Caki2 (cell line): ENCODE measurements at places on chromosomes 4 and X. TPM values are rescaled to one million over a fixed set of nuclear protein-coding genes. Genes with fewer than 3 reads are reported as not detected.

Gene SPATA4
- not detected in 2 replicates for total RNA-seq

Gene MAGED4B
- total RNA-seq = 5.6 and 12.9 TPM in 2 replicates

Gene BEND2
- not detected in 2 replicates for total RNA-seq

Gene SNX12
- 65.7 and 98.8 TPM in 2 replicates for total RNA-seq

Gene HPGDS
- total RNA-seq = not detected in 2 replicates

Gene UGT2A1
- not detected in 2 replicates for total RNA-seq

Gene NEIL3
- total RNA-seq = 16.3 and 20.7 TPM in 2 replicates

Gene SLC34A2
- total RNA-seq = not detected in 2 replicates

Gene RNF212
- total RNA-seq = not detected in 2 replicates
